ENCODE measurements at places on chromosomes 6 and 20.

- no peak for DNase-seq
Observed at GRCh38 chr6:24549158-24549557, 54.4 kb downstream of the ALDH5A1 start.

DNA sequence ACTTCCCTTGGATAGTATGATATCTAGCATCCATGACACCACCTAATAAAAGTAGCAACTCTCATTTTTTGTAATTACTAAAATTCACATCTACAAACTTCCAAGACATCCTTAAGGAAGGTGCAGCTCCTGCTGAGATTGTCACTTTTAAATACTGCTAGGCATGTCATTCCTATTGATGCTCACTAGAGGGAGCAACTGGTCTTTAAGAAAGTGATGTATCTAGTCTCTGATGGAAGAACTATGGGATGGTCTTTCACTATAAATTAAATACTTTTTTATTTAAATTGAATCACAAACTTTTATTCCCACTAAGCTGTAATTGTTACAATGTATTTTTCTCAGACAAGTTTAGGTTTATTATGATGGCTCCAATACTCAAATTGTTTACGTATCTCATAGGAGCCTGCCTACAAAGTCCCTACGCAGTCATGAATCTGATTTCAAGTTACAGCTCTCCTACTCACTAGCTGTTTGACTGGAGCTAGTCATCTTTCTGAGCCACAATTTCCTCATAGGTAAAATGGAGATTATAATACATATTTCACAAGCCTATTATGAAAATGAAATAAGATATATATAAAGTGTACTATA, 8.1 kb upstream of the TSPYL1 start:
- peak; percentile 73 for DNase-seq

GRCh38 chr6:109927052-109927451, 51.1 kb upstream of the GPR6 start:
- peak; percentile 39 for DNase-seq

DNA sequence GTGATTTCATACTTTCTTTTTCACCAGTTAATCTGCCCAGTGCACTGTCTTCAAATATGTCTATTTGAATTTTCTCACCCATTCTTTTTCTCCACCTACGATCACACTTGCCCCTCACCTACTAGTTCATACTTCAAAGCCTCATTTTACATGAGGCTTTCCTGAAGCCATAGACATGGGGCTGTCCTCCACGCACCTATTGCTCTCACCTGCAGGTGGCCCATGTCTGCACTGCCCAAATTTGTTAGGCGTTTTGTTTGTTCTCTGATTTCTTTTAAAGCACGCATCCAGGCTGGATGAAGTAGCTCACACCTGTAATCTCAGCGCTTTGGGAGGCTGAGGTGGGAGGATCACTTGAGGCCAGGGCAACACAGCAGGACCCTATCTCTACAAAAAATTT, 106.8 kb upstream of the RIPOR2 start:
- DNase-seq: no peak

GRCh38 chr20:50625986-50626677, 65.2 kb downstream of the RIPOR3 start:
- DNase-seq: peak; percentile 16

GRCh38 chr6:65399355-65400084, 307.5 kb downstream of the EYS start:
- no peak for DNase-seq

GRCh38 chr20:39523405-39523804, 561.3 kb downstream of the DHX35 start:
- DNase-seq: no peak

- DNase-seq: peak; percentile 87
Observed at GRCh38 chr6:29516108-29516507, 28.4 kb upstream of the MAS1L start.

All from epithelial cell of esophagus (primary cell).